ENCODE measurements at places on chromosomes 16 and 17.

GRCh38 chr17:2710803-2711607 lies 559 bp downstream of the CLUH start:
- no peak for DNase-seq

GRCh38 chr17:48498164-48498850 lies 32.5 kb downstream of the HOXB1 start:
- DNase-seq, result no peak

DNA sequence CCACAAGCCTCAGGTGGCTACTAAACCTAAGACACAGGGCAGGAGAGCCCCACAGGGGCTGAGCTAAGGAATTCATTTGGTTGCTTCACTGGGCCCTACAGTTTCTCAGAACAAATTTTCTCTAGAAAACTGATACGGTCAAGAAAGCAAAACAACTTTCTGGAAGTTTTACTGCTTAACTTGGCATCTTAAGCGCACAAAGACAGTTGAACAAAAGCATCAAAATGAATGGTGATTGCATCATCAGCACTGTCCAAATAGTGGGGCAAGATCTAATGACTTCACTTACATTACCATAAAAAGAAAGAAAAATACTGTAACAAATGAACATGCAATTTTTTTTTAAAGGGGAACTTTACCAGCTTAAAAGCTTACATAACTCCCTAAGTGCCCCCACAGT lies 47.6 kb downstream of the XPO6 start:
- no peak for DNase-seq

DNA sequence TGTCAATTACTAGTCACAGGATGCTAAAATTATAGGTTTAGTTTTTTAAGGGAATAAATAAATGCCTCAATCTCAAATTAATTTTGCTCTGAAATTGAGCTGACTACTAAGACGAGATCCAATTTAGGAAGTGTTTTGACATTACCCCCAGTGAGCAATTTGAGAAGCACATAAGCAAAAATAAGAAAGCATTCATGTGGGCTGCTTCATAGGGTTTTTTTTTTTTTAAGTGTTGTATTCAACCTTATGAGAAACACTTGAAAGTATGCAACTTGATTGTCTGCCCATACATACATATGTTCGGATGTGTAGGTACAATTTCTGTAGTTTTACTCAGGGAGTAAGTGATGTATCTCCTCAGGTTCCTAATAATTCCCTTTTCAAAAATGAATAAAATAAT lies 77.6 kb downstream of the PRKCA start:
- no peak for DNase-seq

GRCh38 chr16:1919327-1919998 lies 1.2 kb upstream of the HS3ST6 start:
- no peak for DNase-seq

DNA sequence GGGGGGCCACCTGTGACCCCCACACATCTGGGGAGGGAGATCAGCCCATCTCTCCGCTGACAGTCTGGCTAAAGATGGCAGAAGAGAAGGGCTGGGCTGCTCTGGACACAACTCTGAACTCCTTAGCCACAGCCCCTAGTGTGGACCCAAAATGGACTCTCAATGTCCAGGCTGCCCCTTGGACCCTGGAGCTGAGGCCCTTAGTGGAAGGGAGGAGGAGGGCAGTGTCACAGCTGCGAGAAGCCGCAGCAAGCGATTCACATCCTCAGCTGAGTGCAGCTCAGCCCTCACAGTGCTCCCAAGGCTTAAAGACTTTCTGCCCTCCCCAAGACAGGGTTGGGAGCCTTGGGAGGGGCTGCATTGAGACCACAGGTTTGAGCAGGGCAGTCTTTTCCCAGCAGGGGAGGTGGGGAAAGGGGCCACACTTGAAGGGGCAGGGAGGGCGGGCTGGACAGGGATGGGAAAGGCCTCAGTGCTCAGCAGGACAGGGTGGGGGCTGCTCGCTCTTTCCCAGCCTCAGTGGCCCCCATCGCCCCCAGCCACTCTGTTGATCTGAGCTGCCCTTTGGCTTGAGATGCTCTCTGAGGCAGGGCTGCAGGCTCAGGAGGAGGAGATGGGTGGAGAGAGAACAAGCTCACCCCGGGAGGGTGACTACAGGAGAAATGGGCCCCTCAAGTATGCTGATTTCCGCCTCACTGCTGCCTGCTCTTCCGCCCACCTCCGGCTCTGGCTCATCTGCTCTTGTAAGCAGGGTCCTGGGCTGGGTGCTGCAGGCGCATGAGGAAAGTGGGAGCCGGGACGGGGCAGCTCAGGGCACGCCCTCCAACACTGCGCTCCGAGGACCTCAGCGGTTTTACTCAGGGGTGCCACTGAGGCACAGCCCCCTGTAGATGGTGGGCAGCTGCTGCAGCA lies 50.9 kb upstream of the MTSS2 start:
- no peak for DNase-seq

- DNase-seq, result peak; percentile 33
These were observed 8.7 kb downstream of the CLEC19A start for GRCh38 chr16:19294156-19294649.

GRCh38 chr17:66417300-66417719 lies 114.9 kb downstream of the PRKCA start:
- no peak for DNase-seq

DNA sequence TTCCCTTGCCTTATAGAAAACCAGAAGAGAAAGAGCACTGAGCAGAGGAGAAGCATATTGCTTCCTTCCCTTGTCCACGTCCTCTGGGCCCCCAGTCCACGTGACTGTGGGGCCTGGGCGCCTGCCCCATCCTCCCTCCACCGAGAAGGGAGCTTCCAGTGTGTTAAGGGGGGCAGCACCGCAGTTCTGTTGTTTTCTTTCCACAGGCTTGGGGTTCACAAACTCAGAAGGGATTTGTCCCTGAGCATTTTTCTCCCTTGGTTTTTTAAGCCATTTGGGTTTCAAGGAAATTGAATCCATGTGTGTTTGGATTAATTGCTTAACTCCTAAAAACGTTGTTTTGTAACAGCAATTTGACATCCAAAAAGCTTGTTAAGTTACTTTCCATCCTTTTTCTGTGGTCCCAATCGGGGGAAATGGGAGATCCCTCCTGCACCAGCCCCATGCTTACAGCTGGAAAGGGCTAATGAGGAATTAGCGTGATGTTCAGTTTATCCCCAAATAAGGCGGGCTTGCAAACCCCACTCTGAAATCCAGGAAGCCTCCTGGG lies 347.5 kb upstream of the TNRC6C start:
- DNase-seq, result peak; percentile 77

- DNase-seq, result peak; percentile 49
These were observed 27.5 kb downstream of the OMG start for GRCh38 chr17:31269578-31269983.

GRCh38 chr17:57195785-57196460 lies 60.4 kb upstream of the MSI2 start:
- DNase-seq, result no peak

DNA sequence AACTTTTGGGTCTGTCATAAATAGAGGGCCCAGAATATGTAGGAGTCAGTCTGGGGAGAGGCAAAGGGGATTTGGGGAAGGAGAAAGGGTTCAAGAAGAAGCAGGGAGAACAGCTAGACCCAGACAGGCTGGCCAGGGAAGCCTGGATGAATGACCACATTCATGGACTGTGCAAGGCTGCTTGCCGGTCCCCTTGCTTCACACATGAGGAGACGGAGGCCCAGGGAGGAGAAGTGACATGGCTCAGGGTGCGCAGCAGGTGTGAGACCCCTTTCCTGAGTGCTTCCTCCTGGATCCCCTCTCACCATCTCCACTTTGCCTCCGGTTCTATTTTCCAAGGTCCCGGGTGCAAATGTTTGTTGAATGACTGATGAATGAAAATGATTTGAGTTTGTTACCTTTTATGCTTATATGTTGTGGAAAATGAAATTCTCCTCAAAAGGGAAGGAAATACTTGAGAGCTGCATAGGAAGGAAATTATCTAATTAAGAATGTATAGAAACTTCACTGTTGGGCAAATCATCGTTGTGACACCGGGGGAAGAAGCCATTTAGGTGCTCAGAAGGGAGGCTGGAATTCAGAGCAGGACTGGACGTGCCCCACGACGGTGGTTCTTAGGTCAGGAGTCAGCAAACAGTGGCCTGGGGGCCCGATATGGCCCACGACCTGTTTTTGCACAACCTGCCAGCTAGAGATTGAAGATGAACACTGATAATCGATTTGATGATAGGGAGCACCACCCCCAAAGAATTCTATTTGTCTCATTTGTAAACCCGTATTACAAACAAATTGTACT lies 559 bp downstream of the ITGAM start:
- no peak for DNase-seq

GRCh38 chr16:21619765-21620425 lies 20.5 kb downstream of the METTL9 start:
- DNase-seq, result no peak

GRCh38 chr16:83021045-83021444 lies 394.3 kb downstream of the CDH13 start:
- no peak for DNase-seq

- peak; percentile 42 for DNase-seq
These were observed 656 bp upstream of the IGFBP4 start for GRCh38 chr17:40442392-40443195.

GRCh38 chr17:66737524-66737923 lies 97.4 kb upstream of the CACNG5 start:
- DNase-seq, result peak; percentile 78

DNA sequence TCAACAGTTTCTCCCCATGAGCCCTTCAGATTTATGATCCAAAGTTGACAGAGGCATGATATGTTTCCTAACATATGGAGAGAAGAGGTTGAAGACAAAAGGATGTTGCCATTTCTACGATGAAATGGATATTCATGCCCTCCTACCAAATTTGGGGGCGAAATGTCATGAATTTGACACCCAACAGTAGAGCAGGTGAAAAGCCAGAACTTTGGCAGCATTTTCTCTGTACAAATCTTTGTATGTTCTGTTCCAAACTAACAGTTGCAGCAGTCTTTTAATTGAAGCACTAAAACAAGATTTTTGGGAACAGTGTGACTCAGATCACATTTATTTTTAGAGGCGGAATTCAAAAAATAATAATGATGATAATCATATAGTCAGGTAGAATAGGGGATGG lies 130.1 kb downstream of the TRIM37 start:
- no peak for DNase-seq
